Osteocyte (in vitro differentiated cells): ENCODE measurements at places on chromosomes 5 and 9.

DNA sequence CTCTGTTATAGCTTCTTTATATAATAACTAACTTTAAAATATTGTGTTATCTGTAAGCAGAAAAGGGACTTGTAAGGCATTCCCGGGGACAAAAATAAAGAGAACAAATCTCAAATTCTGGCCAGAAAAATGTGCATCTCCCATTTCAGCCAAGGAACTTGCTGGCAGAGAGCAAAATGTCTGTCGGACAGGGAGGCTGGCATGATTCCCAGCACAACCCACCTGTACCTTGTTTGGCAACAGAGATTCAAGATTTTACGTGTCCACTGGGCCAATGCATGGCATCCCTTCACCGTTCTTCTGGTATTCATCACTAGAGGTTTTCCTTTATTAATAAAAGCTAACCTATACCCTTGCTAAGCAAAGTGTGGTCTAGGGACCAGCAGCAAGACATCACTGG is 566.6 kb downstream of the PSAT1 start:
- no peak overlapping the region for H3K27ac ChIP-seq
- H3K36me3 ChIP-seq, result no peaks in the 10 kb centered on the region
- no peak overlapping the region for H3K4me3 ChIP-seq
- no peaks in the 10 kb centered on the region for H3K27me3 ChIP-seq
- no peak for DNase-seq

GRCh38 chr9:104091708-104092107 is 2.4 kb upstream of the SMC2 start:
- peaks cover 17% of the 10 kb centered on the region for H3K27me3 ChIP-seq
- H3K27ac ChIP-seq, result no peak overlapping the region
- H3K4me3 ChIP-seq, result no peak overlapping the region
- peaks cover 30% of the 10 kb centered on the region for H3K4me1 ChIP-seq

DNA sequence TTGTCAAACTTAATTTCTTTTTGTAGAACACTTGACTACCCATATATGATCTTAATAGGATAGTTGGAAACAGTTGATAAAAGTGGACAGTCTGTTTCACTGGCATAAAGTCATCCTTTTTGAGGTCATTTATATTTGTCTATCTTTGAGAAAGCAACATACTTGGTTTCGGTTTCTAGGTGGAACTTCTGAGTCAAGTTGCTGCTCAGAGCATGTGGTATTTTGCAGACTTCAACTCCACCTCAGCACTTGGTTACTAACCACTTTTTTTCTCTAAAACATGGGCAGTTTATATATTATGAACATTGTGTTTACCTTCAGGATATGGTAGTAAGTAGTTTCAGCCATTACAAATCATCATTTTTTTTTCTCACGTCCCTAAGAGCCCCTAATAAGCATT is 1749.0 kb upstream of the C9orf72 start:
- DNase-seq, result no peak
- no peaks in the 10 kb centered on the region for H3K36me3 ChIP-seq

DNA sequence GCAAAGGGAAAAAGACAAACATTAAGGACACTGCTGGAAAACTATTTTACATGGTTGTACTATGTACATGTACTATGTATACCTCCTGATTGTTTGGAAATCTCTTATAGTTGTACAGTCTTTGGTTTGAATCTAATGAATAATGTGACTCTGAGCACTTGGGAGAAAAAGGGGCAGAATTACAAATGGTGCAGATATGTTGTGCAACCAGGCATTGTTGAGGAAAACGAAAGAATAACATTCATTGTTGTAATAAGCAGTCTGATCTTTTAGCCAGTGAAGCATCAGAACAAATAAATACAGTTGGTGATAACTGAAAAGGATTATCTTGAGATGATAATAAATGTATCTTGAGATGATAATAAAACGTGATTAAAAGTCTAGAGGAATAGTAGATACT is 87.2 kb downstream of the CSNK1G3 start:
- H3K27me3 ChIP-seq, result no peaks in the 10 kb centered on the region
- H3K27ac ChIP-seq, result no peak overlapping the region
- H3K36me3 ChIP-seq, result peaks cover 37% of the 10 kb centered on the region
- peaks cover 8% of the 10 kb centered on the region for H3K4me1 ChIP-seq
- DNase-seq, result no peak
- H3K4me3 ChIP-seq, result no peak overlapping the region

DNA sequence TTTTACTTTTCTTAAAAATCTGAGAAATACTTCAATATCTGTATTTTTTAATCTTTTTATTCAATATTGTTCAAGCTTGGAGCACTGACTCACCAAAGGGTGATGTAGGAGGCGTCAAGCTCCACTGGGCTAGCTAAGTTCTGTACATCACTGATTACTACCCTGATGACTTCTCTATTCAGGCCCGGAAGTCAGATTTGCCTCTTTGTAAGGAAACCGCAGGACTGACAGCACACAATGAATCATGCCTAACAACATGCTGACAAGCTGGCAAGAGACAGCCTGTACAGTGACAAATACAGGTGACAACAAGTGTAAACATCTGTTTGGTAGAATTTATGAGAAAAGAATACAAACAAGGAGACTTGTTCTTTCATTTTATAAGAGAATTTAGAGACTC is 627.9 kb upstream of the RORB start:
- no peaks in the 10 kb centered on the region for H3K4me1 ChIP-seq
- H3K27ac ChIP-seq, result no peak overlapping the region
- H3K36me3 ChIP-seq, result no peaks in the 10 kb centered on the region
- H3K4me3 ChIP-seq, result no peak overlapping the region

- peaks cover 11% of the 10 kb centered on the region for H3K4me1 ChIP-seq
- H3K27me3 ChIP-seq, result no peaks in the 10 kb centered on the region
- H3K4me3 ChIP-seq, result no peak overlapping the region
- H3K27ac ChIP-seq, result no peak overlapping the region
- no peak for DNase-seq
- H3K36me3 ChIP-seq, result no peaks in the 10 kb centered on the region
Measured at GRCh38 chr5:173744551-173744950, 128.1 kb upstream of the BOD1 start.

DNA sequence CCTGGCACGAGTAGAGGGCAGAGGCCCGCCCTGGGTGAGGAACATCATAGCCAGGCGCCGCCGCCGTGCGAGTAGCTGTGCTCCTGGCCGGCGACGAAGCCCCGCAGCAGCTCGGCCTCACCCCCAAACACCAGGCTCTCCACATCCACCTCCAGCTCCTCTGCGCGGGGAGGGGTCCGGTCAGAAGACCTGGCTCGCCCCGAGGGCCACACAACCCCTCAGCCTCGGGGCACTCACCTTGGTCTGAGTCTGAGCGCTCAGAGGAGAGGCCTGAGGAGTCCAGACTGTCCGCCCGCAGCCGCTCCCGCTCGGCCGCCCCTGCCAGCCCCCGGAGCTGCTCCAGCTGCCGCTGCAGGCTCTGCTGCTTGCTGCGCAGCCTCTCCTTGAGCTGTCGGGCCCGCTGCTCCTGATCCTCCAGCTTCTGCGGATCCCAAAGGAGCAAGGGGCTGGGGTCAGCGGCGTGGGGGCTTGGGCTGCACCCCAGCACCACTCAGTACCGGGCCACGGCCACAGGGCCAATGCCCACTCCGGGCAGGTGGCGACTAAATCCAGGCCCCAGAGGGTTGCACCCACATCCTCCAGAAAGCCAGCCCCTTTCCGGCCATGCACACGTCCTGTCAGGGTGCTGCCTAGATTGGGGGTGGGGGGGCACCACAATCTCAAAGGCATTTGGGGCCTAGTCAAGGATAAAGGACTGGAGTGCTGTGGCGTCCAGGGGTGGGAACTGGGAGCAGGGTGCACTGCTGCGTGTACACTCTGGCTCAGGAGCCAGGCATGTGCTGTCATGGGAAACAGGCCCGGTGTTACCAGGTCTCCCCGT is 3.9 kb downstream of the MXD3 start:
- DNase-seq, result no peak
- H3K36me3 ChIP-seq, result peaks cover 10% of the 10 kb centered on the region
- H3K4me3 ChIP-seq, result no peak overlapping the region
- peaks cover 44% of the 10 kb centered on the region for H3K4me1 ChIP-seq
